ENCODE measurements at places on chromosomes 6 and 20.
A peak's percentile ranks its signal among the peaks of the same experiment; 100 is the strongest.

DNA sequence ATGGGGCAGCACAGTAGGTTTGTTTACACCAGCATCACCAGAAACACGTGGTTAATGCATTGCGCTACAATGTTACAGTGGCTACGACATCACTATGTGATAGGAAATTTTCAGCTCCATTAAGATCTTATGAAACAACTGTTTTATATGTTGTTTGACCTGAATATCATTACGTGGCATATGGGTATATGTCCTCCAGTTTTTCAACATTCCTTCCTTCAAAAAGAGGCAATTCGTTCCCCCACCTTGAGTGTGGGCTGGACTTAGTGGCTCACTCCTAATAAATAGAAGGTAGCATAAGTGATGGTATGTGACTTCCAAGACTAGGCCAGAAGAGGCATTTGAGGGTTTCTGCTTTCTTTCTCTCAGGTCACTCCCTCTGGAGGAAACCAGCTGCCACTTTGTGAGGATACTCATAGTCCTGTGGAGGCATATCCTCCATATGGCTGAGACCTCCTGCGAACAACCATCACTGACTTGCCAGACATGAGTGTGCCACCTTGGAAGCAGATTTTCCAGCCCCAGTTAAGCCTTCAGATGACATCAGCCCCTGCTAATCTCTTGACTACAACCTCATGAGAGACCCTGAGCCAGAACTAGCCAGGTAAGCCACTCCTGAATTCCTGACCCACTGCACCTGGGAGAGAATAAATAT lies 2.3 kb upstream of the TRAM2 start:
- no peak for DNase-seq

DNA sequence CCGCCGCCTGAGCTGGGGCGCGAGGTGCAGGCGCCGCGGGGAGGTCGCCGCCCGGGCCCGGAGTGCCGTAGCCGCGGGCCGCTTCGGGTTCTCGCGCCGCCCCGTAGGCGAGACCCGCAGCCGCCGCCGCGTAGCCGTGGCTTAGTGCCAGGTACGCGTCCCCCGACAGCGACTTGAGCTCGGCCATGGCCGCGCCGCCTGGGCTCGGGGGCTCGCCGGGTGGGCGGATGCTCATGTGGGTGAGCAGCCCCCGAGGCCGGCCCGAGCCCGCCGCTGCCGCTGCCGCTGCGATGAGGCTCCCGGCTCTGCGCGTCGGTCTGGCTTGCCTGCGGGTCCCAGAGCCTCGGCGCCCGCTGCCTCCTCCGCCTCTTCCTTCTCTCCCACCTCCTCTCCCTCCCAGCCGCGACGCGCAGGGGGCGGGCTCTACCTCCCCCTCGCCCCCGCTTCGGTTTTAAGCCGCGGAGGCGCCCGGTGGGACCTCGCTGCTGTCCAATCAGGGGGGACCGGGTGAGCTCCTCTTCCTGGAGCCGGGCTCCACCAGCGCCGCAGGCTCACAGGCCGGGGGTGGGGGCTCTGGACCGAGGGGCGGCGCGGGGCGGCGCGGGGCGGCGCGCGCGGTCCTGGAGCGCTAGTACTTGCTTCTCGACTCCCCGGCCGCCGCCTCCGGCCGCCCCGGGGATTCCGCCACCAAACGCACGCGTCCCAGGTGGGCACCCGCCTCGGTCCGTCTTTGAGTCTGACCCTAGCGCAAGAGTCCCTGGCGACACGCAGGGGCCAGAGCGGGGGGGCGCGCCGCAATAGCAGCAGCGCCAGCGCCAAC lies at the start of gene BHLHE23:
Gene BHLHE23, minus strand, starts transcription at position 425 of the 820 bp plus-strand sequence. Its CDS starts 190 bp downstream, at position 235.
- DNase-seq = no peak

DNA sequence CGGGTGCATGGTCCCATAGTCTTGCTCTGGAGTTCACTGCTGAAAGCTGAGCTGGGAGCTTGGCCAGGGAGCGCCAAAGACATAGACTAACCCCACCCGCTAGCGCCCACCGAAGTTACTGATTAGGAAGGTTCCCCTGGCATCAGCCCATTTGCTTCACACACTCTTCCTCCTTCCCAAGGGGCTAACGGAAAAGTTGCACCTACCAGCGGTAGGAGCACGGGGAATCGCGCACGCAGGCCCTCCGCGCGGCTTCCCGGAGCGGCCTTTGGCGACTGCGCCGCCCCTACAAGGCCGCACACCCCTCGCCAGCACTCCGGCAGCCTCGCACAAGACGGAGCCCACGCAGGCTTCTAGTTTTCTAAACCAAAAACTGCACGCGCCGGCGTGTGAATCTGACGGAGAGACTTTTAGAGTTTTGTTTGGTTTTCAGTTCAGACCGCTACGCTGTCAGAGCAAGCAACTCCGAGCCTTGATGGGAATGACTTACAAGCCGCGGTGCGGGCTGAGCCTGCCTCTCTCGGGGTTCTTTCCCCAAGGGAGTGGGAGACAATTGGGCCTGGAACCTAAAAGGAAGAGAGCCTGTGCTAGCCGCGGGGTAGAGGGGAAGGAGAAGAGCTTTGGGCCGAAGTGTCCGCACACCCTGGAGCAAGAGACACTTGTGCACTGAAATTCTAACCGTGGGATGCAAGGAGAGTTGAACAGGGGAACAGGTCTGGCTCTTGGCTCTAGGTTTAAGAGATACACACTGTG lies 891 bp upstream of the POU3F2 start:
- DNase-seq = no peak

GRCh38 chr6:70133246-70133645 lies 169.6 kb downstream of the COL9A1 start:
- DNase-seq = no peak

- no peak for DNase-seq
Measured at GRCh38 chr6:14656649-14657048, 539.1 kb downstream of the CD83 start.

DNA sequence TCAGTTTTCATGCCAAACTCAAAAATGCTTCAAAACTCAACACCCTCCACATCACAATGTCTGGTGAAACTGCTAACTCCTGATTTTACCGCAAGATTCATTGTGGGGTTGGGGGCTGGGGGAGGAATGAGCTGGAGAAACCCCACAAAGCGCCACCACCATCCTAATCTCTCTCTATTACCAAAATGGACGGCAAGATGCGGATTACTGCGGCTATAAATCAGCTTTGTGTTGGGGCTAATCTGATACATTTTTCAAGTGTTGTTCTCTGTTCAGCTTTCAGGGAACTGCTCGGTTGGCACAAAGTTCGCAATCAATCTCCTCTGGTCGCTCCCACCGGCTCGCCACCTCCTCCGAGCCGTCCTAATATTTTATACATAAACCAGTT lies 83.7 kb downstream of the TMEM242 start:
- DNase-seq = no peak

GRCh38 chr20:21074605-21075336 lies 31.4 kb downstream of the LINC00237 start:
- DNase-seq = no peak

DNA sequence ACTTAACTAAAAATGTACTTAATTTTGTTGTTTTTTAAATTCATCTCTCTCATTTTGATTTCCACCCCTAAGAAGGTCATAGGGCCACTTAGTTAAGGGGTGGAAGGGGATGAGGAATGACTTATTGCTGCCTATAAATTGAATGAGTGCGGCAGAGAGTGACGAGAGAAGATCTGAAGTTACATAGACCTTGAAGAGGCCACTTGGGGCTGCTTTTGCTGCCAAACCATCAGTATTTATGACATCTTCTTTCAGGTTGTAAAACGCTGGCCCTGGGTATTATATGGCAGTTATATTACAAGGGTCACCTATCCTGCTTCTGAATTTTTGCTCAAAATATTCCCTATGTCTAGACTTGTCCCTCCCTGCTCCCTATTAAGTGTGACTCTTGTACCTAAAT lies 119.6 kb upstream of the RIMS1 start:
- DNase-seq = no peak

- DNase-seq = no peak
Measured at GRCh38 chr20:8260837-8261251, 128.8 kb downstream of the PLCB1 start.

GRCh38 chr6:166815629-166816028 lies 140.7 kb downstream of the RNASET2 start:
- DNase-seq = no peak

GRCh38 chr6:72040111-72040510 lies 153.8 kb downstream of the RIMS1 start:
- no peak for DNase-seq

DNA sequence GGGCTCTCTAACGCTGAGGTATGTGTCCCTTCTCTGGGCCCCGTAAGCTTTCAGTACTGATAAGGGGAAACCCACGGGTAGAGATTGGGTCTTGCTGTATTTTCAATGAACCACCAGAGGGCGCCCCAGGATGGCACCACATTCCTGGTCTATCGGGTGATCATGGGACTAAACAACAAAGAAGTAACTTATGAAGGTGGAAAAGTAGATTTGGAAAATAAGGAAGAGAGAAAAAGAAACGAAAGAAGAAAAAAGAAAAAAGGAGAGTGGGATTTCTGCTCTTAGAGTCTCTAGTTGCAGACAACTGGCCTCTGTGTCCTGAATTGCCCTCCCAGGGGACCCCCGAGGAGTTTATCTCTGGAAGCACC lies 93.8 kb downstream of the GMPR start:
- peak; percentile 63 for DNase-seq

- no peak for DNase-seq
Measured at GRCh38 chr6:26531897-26532296, 6.3 kb upstream of the HMGN4 start.
